Heart right ventricle (tissue), 16 donors: ENCODE measurements at places on chromosomes 3 and 15. TPM values are rescaled to one million over a fixed set of nuclear protein-coding genes. Genes with fewer than 3 reads are reported as not detected.

LRRN1 gene
- 0.24 TPM for total RNA-seq

SOX14 gene
- total RNA-seq, result not detected

GRCh38 chr3:170724599-170725280, 138.9 kb upstream of the SLC7A14 start:
- no peak for DNase-seq

C3orf20 gene
- not detected for total RNA-seq

FSTL1 gene
- total RNA-seq, result 158 TPM

- no peak for DNase-seq
Observed at GRCh38 chr3:26799679-26800317, 177.2 kb downstream of the LRRC3B start.

IL20RB gene
- not detected for total RNA-seq

TIMMDC1 gene
- total RNA-seq, result 316 TPM

DNA sequence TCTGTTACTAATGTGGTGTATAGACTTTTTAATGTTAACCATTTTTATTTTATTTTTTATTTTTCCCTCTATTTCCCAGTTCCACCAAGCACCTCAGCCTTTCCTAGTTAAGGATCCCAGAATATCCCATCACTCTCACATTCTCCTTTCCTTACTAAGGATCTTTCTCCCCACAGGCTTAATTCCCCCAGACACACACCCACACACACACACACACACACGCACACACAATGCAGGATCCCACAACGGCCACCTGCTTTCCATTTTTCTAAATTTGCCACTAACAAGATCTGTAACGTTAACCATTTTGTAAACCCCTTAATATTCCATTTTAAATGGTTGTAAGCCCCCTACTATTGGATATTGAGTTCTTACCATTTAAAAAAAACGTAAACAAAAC, 404.1 kb downstream of the ZIC1 start:
- DNase-seq, result no peak

- peak; percentile 4 for DNase-seq
Observed at GRCh38 chr15:101023501-101024072, 104.4 kb downstream of the LRRK1 start.

- DNase-seq, result no peak
Observed at GRCh38 chr3:104909198-104909597, 457.5 kb upstream of the ALCAM start.

DNA sequence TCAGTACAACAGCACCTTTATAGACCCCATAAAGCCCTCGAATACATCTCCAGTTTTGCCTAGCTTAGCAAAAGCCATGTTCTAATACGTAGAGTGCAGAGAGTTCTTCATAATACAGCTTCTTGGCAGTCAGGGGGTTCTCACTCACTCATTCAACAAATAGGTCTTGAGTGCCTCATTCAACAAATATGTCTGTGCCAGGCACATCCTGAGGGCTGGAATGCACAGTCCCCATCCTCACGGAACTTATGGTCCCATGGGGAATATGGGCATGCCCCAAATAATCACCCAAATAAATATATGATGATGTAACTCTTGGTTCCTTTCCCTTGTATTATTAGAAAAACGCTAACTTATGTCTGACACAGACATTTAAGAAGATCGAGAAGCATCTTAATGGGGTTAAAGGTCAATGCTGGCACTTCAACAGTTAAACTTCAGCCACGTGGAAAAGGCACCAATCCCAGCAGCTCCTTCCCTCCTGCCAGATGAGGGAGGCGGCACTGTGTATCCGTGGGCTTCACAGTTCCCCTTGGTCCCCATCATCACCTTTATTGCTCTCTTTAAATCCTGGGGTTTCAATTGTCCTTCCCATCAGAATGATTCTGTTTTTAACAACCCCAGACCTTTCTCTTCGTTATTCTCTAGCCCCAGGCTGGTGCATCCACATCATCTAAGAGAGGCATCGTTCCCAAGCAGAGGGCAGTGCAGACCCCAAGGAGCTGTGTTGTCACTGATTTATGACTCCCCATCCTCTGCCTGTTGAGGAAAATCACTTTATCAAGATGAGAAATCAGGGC, 18.9 kb upstream of the SEMA5B start:
- DNase-seq, result no peak

GRCh38 chr15:25703726-25704125, 159.4 kb downstream of the ATP10A start:
- no peak for DNase-seq

GRCh38 chr3:126480206-126480605, 4.5 kb upstream of the ZXDC start:
- no peak for DNase-seq

FAM107A gene
- total RNA-seq, result 62.4 TPM

- DNase-seq, result no peak
Observed at GRCh38 chr3:24263069-24263668, 231.5 kb downstream of the THRB start.

NAA80 gene
- total RNA-seq, result 8.2 TPM

VGLL3 gene
- total RNA-seq, result 15.3 TPM
